Vagina (tissue), 2 donors: ENCODE measurements at places on chromosomes 4 and X.

DNA sequence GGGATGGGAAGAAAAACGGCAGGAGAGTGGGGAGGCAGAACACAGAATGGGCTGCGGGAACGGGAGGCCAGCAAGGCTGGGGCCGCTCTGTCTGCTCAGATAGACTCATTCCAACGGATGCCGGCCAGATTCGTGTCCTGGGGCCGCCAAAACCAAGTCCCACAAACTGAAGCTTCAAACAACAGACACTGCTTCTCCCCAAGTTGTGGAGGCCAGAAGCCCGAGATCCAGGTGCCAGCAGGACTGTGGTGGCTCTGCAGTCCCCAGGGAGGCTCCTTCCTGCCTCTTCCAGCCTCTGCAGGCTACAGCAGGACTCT, 100.6 kb downstream of the ADRA2C start:
- no peak for DNase-seq
- no peaks in the 10 kb centered on the region for H3K36me3 ChIP-seq
- no peak overlapping the region for H3K27ac ChIP-seq
- H3K4me1 ChIP-seq = peaks cover 8% of the 10 kb centered on the region
- H3K4me3 ChIP-seq = no peak overlapping the region
- no peaks in the 10 kb centered on the region for H3K27me3 ChIP-seq

DNA sequence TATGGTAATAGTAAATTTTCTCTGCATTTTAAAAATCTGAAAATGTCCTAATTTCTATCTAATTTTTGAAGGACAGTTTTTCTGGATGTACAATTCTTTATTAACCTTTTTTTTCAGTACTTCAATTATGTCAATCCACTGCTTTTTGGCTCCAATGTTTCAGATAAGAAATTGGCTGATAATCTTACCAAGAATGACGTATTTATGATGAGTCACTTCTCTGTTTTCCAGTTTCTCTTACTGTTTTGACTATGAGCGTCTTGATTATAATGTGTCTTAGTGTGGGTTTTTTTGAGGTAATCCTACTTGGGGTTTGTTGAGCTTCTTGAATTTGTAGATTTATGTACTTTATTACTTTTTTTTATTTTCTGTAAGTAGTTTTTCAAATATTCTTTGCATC, 47.2 kb downstream of the UGT2B11 start:
- H3K27me3 ChIP-seq = no peaks in the 10 kb centered on the region
- H3K4me1 ChIP-seq = no peaks in the 10 kb centered on the region
- H3K27ac ChIP-seq = no peak overlapping the region
- DNase-seq = no peak

DNA sequence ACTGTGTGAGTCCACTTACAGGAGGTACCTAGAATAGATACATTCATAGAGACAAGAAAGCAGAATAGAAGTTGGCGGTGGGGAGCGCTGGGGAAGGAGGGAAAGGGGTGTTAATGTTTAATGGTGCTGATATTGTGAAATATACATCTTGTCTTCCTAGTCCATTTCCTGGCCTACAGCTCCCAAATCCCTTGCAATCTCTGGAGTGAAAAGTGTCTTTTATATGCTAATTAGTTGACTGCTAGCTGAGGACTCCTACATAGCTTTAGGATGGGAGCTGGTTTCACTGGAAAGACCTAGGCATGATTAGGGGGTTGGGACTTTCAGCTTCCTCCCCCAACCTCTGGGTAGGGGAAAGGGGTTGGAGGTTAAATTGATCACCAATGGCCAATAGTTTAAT, 36.0 kb downstream of the FUNDC1 start:
- H3K4me1 ChIP-seq = no peaks in the 10 kb centered on the region
- DNase-seq = no peak
- no peak overlapping the region for H3K27ac ChIP-seq

GRCh38 chr4:38782452-38783108, at the start of gene TLR10:
TSS of gene TLR10 (minus strand) at chr4:38782990. CDS start at chr4:38775590, 7,400 bp downstream.
- H3K4me3 ChIP-seq = no peak within 1 kb of the TSS
- no peaks in the 10 kb centered on the region for H3K36me3 ChIP-seq
- no peak within 1 kb of the TSS for H3K27ac ChIP-seq
- H3K4me1 ChIP-seq = no peaks in the 10 kb centered on the region

- H3K27me3 ChIP-seq = no peaks in the 10 kb centered on the region
- H3K4me3 ChIP-seq = no peak overlapping the region
- H3K36me3 ChIP-seq = no peaks in the 10 kb centered on the region
- DNase-seq = no peak
- H3K4me1 ChIP-seq = no peaks in the 10 kb centered on the region
Measured at GRCh38 chr4:52265781-52266525, 214.8 kb downstream of the SPATA18 start.

- no peak overlapping the region for H3K4me3 ChIP-seq
- no peak for DNase-seq
- peak overlapping the region; percentile 25 for H3K27ac ChIP-seq
- H3K4me1 ChIP-seq = peaks cover 32% of the 10 kb centered on the region
Measured at GRCh38 chr4:6386091-6386490, 86.3 kb downstream of the PPP2R2C start.

DNA sequence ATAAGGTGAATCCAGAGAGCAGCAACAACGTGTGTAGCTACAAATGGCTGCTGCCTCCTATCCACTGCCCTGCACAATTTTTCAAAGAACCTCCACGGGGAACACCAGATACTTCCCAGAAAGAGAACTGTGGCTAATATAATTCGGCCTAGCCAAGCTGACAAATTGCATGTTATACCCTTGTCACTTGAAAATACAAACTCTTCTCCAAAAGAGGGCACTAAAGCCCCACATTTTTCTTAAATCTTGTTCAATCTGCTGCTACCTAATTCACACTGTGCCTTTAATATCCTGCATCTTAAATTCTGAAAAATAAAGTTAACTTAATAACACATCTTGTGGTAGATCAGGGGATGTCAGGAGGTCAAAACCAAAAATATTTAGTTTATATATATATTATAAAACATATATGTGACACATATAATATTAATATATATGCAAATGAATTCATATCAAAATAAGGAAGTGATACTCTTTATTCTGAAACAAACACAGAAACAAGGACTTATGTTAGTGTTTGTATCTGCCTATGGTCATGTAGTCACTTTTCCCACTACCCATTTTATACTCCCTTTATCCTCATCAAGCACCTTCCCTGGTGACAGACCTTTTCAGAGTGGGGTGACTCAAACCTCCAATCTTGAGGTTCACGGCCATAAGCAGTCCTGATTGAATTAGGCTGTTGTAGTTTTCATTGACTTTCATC, 24.1 kb downstream of the CT45A1 start:
- no peak overlapping the region for H3K27ac ChIP-seq
- H3K4me3 ChIP-seq = no peak overlapping the region
- H3K4me1 ChIP-seq = no peaks in the 10 kb centered on the region
- H3K27me3 ChIP-seq = no peaks in the 10 kb centered on the region

GRCh38 chrX:19372547-19373331, 29.0 kb downstream of the PDHA1 start:
- H3K27me3 ChIP-seq = no peaks in the 10 kb centered on the region
- peak overlapping the region; percentile 43 for H3K4me3 ChIP-seq
- H3K36me3 ChIP-seq = no peaks in the 10 kb centered on the region
- H3K4me1 ChIP-seq = no peaks in the 10 kb centered on the region
- DNase-seq = no peak
- no peak overlapping the region for H3K27ac ChIP-seq

GRCh38 chr4:187364401-187364800, 631.2 kb upstream of the ZFP42 start:
- no peaks in the 10 kb centered on the region for H3K27me3 ChIP-seq
- no peaks in the 10 kb centered on the region for H3K36me3 ChIP-seq
- H3K4me1 ChIP-seq = no peaks in the 10 kb centered on the region
- no peak for DNase-seq
- no peak overlapping the region for H3K27ac ChIP-seq

DNA sequence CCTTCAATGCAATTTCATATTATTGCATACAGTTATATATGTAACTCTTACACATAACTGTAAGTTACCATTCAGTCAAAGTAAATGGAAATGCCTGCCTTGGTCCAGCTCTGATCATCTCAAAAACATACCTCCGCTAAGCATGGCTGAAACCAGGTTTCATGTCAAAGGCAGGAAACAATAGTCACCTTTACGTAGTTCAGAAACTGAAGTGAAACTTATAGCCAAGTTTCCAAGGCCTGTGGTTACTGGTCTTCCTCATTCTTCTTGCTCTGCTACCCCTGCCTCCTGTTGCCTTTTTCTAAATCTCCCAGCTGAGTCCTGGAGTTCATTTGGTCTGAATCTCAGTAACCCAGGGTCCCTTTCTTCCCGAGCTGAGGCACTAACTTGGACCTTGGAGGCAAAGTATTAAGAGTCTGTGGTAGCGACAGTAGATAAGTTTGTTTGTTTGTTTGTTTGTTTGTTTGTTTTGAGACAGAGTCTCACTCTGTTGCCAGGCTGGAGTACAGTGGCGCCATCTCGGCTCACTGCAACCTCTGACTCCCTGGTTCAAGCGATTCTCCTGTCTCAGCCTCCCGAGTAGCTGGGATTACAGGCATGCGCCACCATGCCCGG, 30.8 kb downstream of the DAPP1 start:
- no peak for DNase-seq
- no peak overlapping the region for H3K27ac ChIP-seq
- no peaks in the 10 kb centered on the region for H3K36me3 ChIP-seq
- no peaks in the 10 kb centered on the region for H3K4me1 ChIP-seq
- no peak overlapping the region for H3K4me3 ChIP-seq

DNA sequence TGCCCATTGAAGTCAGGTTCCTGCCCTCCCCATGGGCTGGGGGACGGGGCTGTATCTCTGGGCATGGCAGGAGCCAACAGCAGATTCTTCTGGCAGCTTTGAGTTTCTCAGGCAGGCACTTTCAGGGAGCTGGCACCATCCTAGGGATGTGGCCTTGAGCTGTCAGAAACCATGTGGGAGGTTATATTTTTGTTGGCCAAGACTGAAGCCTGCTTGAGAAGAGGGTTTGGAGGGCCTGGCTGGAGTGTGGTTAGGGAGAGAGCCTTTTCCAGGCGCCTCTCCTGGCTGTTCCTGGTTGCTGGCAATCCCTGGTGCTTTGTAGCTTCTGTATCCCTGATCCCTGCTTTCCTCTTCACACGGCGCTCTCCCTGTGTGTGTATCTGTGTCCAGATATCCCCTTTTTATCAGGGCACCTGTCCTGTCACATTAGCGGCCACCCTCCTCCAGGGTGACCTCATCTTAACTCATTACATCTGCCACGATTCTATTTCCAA, 30.6 kb upstream of the SORCS2 start:
- no peak overlapping the region for H3K4me3 ChIP-seq
- H3K27me3 ChIP-seq = no peaks in the 10 kb centered on the region
- peaks cover 4% of the 10 kb centered on the region for H3K4me1 ChIP-seq
- H3K27ac ChIP-seq = no peak overlapping the region
- no peaks in the 10 kb centered on the region for H3K36me3 ChIP-seq

DNA sequence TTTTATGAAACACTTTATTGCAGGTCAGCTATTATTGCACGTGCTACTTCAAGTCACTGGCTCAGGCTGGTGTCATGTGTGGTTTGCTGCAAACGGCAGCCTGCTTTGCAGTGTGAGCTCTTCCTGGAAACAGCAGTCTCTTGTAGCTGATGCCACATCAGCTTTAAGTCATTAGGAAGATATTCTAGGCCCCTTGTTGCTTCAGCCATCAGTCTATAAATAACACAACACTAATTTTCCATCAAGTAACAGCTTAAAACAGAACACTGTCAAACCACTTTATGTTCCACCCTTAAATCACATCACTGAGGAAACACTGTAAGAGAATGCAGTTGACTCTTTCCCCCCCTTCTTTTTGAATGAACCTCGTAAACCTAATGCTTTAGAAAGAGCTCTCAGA, 93.8 kb downstream of the GATB start:
- DNase-seq = no peak
- peaks cover 12% of the 10 kb centered on the region for H3K4me1 ChIP-seq
- no peaks in the 10 kb centered on the region for H3K27me3 ChIP-seq
- H3K4me3 ChIP-seq = no peak overlapping the region
- no peaks in the 10 kb centered on the region for H3K36me3 ChIP-seq
- H3K27ac ChIP-seq = no peak overlapping the region

- H3K4me1 ChIP-seq = no peaks in the 10 kb centered on the region
- no peak for DNase-seq
- no peak overlapping the region for H3K4me3 ChIP-seq
Measured at GRCh38 chr4:5993876-5994811, 24.1 kb downstream of the C4orf50 start.
